ENCODE measurements at places on chromosomes 6 and 20.

DNA sequence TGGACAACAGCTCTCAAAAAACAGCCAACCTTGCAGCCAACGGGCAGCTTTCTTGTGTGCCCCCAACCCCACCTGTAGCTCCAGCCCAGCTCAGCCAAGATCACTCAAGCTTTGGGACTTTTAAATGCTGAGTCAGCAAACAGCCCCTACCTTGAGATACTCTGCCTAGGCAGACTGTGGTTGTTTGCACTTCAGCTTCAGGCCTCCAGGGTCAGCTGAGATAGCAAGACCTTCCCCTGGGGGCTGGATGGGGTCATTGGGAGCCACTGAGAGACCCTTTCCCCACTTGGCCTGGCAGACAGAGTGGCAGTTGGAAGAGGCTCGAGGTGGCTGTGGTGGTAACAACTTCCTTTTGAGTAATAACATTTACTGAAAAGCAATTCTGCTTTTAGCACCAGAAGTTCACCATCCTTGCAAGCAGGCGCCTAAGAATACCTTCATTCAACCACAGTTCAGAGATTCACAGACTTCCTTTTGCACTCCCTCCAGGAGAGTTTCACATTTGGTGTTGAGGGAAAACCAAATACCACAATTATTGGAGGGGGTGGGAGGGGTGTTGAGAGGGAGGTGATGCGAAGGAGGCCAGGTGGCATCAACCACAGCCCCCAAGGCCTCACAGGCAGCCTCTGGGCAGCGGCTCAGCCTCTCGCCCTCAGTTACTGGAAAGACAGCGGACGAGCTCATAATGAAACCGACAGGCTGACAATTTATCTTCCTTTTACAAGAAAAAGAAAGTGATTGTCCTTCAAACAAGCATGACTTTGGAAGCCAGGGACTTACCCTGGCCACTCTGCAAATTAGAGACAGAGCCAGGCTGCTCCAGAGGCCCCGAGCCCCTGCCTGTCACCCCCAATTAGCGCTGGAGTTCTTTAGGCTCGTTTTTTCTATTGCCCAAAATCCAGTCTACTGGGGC lies 148.1 kb downstream of the CEBPB start:
- DNase-seq: peak; percentile 77

DNA sequence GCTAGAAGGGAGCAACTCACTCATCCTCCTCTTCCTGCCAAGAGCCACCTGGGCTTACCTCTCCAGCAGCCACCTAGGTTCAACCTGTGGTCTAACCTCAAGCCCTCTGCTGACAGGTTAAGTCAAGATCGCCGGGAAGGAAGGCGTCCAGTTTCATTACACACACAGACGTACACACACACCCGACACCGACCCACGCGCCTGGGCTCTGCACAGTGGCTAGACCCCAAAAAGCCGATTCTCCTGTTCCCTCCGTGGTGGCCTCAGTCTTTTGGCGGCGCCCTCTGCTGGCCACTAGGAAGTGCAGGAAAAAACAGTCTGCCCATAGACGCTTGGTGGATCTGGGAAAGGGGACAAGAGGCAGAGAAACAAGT lies 52.8 kb downstream of the MRPL14 start:
- peak; percentile 62 for DNase-seq

DNA sequence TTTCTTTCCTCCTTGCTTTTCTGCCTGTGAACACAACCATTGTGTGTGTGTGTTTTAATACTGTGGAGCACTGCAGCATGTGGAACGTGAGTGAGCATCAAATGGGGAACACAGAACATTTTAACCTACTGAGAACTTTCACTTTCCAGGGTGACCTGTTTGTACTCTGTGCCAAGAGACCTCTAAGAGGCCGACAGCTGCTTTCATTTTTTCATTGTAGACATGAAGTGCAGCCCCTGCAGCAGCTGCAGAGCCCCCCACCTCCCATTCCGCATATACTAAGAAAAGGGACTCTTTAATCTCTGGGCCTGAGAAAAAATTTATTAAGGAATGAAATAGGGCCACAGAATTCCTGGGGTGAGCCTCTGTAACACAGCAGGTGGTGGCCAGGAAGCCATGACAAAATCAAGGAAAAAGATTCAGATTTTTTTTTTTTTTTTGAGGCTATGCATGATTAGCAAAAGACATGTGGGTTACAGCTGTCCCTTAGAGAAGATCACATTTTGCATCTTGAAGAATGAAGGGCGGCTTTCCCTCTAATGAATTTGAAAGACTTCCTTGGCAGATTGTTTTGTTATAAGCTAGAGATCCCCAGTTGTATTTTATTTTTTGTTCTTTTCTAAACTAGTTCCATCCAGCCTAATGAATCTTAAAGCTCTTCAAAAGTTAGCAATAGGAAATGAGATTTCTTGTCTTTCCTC lies 503.4 kb downstream of the CD109 start:
- no peak for DNase-seq

GRCh38 chr6:10580570-10580969 lies 59.4 kb downstream of the GCNT2 start:
- DNase-seq: no peak

- DNase-seq: no peak
Observed at GRCh38 chr6:19554356-19555225, 282.6 kb upstream of the ID4 start.

- no peak for DNase-seq
Observed at GRCh38 chr20:20373091-20373571, 5.2 kb downstream of the INSM1 start.

DNA sequence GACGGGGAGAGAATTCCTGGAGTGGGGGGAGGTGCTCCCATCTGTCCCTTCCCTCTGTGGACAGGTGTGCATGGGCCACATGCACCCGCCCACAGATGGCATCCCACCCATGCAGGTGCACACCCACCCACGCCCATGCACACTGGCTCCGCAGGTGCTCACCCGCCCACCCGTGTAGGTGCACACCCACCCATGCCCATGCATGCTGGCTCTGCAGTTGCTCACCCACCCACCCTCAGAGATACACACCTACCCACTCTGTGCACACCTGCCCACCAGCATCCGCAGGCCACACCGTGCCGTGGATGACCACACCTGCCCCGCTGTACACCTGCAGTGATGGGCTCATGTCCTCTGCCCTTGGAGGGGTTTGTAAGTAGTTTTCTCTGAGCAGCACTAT lies 132.0 kb downstream of the PHACTR3 start:
- no peak for DNase-seq

GRCh38 chr20:3209946-3210317 lies 634 bp downstream of the ITPA start:
- DNase-seq: no peak

DNA sequence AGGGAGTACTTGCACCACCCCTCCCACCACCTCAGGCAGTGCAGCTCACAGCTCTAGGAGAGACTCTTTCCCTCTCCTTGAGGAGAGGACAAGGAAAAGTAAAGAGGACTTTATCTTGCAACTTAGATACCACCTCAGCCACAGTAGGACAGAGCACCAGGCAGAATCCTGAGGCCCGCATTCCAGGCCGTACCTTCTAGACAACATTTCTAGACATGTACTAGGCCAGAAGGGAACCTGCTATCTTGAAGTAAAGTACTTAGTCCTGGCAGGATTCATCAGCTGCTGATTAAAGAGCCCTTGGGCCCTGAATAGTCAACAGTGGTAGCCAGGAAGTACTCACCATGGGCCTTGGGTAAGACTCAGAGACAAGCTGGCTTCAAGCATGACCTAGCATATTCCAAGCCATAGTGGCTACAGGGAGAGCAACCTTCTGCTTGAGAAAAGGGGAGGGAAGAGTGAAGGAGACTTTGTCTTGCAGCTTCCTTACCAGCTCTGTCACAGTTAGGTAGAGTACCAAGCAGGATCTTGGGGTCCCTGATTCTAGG lies 384.4 kb upstream of the RNF217 start:
- no peak for DNase-seq

- no peak for DNase-seq
Observed at GRCh38 chr20:51026269-51026668, 3.4 kb upstream of the KCNG1 start.

DNA sequence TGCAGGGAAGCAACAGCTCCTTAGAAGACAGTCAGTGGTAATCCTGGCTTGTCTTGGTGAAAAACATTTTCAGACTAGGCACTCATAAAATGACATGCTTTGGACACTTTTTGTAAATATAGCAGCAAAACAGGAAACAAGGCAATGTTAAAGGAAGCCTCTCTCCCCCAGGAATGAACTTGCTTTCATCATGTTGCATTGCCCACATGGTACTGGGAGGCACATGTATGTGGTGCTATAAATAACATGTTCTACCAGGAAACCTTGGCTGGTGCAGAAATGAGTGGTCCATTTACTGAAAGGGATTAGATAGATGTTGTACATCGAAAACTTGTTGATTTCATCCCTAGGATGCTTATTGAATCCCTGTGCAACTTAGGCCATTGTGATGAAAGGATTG lies 121.4 kb upstream of the RREB1 start:
- DNase-seq: no peak

- no peak for DNase-seq
Observed at GRCh38 chr20:56409956-56410355, 2.1 kb upstream of the CASS4 start.

GRCh38 chr6:48996461-48997119 lies 466.5 kb downstream of the MMUT start:
- DNase-seq: no peak
